NCI-H69 (cell line): ENCODE measurements at places on chromosomes 12 and 14.

DNA sequence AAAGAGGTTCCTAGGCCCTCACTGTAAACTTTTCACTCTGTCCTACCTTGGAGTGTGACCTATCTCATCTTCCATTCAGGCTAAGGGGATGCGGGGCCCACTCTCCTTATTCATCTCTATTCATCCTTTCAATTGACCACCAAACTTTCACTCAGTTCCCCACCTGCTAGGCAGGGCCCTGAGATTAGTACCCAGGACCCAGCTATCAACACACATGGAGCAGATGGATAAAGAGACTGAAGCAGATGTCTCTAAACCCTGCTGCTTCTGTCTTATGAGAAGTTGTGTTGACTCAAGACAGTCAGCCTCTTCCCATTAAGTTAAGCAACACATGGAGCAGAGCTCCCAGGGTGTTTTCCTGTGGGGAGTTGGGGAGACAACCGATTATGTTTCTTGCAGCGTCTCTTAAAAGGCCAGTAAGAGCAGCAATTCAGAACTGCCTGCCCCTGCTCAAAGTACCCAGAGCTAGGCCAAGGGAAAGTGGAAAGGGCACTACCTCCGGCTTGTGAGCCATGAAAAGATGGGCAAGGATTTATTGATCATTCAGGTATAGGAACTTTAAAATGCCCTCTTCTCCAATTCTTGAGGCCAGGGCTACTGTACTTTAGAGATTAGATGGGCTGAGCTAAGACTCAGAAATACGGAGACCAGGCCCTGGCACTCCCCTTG is 10.7 kb downstream of the KRT76 start:
- DNase-seq: no peak

- DNase-seq: peak; percentile 92
These were observed 1.5 kb upstream of the PLEKHG3 start for GRCh38 chr14:64702493-64703394.

GRCh38 chr14:26835979-26836570 is 238.2 kb upstream of the NOVA1 start:
- DNase-seq: no peak

DNA sequence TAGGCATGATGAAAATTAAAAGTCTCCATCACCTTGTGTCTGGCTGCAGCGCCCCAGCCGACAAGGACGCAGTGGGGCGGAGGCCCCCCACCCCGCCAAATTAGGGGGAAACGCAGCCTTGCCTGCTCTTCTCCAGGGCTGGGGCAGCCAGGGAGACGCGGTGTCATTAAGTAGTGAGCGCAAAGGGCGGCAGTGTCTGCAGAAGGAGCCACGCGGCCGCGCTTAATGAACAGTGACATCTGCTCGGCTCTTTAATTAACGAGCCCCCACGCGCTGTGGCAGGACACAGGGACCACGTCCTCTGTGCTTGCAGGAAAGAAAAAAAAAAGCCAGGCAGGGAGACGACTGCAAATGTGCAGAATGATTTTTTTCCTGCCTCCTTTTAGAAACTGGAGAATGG is 93.4 kb upstream of the NCOR2 start:
- peak; percentile 94 for DNase-seq

- peak; percentile 100 for DNase-seq
These were observed 61.1 kb downstream of the NCOR2 start for GRCh38 chr12:124506145-124506831.

DNA sequence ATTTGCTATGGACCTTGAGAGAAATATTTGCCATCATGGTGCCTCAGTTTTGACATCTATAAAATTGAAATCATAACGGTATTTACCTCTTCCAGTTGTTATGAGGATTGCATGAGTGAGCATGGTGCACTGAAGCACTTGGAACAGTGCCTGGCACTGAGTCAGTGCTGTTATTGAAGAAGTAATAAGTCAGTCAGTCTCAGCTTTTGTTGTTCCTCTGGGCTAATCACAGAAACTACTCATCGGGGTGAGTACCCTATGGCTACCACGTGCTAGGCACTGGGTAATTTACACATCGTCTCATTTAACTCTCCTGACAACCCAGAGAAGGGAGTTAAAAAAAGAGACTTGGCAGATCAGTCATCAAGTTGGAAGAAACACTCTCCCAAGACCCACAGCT is 159.5 kb upstream of the NRXN3 start:
- DNase-seq: peak; percentile 19

- DNase-seq: peak; percentile 73
These were observed 19.4 kb downstream of the ABCB9 start for GRCh38 chr12:122946690-122947341.
